ENCODE measurements at places on chromosomes 12 and 14.

GRCh38 chr12:19430988-19431387 is 8.3 kb upstream of the AEBP2 start:
- DNase-seq, result no peak

GRCh38 chr14:80390906-80391305 is 179.6 kb upstream of the DIO2 start:
- no peak for DNase-seq

- DNase-seq, result no peak
Measured at GRCh38 chr14:63245893-63246292, 41.6 kb downstream of the RHOJ start.

GRCh38 chr14:71190770-71191374 is 283.6 kb downstream of the PCNX1 start:
- no peak for DNase-seq

GRCh38 chr12:4829793-4830162 is 79.9 kb upstream of the KCNA1 start:
- no peak for DNase-seq

GRCh38 chr14:92676403-92677086 is 71.9 kb downstream of the LGMN start:
- DNase-seq, result no peak

DNA sequence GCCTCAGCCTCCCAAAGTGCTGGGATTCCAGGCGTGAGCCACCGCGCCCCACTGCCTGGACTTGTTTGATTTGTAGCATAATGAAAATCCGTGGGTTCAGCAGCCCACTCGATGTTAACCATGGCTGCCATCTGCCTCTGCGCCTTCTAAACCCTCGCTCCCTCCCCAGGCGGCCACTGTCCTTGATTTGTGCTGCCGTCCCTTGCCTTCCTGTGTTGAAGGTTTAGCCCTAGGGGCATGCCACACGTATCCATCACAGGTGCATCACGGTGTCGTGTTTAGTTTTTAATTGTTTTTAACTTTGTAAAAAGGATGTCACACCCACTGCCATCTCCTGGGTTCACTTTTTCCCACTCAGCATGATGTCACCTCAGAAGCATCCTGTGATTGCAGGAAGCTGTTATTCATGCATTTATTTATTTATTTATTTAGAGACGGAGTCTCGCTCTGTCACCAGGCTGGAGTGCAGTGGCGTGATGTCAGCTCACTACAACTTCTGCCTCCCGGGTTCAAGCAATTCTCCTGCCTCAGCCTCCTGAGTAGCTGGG is 24.5 kb upstream of the ULK1 start:
- DNase-seq, result no peak

DNA sequence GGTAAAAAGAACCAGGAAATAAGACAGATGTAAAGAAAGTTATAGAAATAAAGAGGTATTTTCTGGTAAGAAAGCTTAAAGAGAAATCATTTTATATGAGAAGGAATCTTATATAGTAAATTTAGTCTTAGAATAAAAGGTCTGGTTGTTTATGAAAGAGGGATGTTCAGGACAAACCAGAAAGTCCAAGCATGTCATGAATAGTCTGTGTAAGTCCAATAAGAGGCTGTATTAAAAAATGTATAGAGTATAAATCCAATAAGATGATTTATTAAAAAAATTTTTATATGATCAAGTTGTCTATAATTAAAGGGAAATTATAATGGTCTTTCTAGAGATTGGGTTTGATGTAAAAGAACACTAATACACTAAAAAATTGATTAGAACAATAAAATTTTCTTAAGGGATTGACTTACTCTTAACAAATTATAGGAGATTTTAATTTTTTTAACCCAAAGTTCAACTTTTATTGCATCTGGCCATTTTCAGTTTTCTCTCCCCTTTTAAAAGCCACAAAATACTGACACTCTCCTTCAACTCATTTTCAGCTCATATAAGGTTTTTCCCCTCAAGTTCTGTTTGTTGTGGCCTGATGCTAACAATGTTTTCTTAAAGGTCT is 35.1 kb downstream of the ST8SIA1 start:
- DNase-seq, result no peak

DNA sequence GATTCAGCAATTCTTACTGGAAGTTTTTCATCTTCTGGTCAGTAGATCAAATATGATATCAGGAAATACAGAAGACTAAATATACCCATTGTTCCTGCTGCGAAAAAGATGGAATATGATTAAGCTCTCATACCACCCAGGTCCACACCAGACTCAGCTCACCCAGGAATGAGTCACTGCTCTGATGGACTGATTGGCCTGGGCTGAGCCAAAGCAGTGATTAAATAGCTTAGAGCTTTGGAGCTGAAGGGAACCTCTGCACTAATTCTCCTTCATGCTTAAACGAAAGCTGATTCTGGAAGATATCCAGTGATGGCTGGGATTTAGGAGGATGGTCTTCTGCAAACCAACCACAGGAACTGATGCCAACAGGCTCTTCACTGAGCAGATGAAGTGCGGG is 62.0 kb upstream of the SYT1 start:
- no peak for DNase-seq

- DNase-seq, result no peak
Measured at GRCh38 chr12:93569656-93570551, 2.6 kb upstream of the SOCS2 start.

DNA sequence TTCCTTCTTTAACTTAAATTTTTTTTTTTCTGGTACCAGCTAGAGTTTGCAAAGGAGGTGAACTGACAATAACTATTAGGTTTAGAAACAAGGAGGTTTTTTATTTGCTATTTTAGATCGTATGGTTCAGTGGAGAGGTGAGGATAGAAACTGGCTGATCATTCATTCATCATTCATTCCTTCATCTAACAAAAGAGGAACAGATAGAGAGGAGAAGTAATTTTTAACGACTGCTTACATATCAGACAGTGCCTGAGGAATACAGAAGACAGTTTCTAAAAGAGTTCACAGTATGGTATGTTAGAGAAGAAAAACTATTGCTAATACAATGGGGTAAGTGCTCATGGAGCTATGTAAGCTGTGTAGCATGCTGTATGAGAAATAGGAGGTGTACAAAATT is 111.1 kb downstream of the ERC1 start:
- DNase-seq, result no peak

- no peak for DNase-seq
Measured at GRCh38 chr12:82537436-82537835, 149.3 kb upstream of the TMTC2 start.

DNA sequence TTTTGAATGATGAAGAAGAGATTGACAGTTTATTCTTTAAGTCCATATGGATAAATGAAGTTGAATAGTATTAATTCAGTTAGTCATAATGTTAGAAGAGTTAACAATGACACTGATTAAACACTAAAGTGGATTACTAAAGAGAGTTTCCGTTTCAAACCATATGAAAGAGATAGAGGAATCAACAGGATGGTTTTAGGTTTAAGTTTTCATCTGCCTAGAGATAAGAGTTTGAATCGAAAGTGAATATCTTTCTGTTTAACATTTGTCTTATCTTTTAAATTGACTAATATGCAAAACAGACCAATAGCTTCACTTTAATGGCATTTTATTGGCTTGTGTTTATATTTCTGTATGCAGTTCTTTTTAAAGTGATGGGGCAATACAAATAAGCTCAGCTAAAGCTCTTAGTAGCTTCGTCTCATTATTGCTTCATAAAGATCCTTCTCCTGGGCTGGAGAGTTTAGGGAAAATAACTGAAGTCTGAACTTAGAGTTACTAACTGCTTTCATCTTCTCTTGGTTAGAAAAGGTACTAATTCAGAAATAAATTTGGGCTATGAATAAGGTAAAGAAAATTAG is 66.0 kb downstream of the MIPOL1 start:
- no peak for DNase-seq

GRCh38 chr12:49187184-49187583 is 1.7 kb downstream of the TUBA1A start:
- DNase-seq, result peak; percentile 39

DNA sequence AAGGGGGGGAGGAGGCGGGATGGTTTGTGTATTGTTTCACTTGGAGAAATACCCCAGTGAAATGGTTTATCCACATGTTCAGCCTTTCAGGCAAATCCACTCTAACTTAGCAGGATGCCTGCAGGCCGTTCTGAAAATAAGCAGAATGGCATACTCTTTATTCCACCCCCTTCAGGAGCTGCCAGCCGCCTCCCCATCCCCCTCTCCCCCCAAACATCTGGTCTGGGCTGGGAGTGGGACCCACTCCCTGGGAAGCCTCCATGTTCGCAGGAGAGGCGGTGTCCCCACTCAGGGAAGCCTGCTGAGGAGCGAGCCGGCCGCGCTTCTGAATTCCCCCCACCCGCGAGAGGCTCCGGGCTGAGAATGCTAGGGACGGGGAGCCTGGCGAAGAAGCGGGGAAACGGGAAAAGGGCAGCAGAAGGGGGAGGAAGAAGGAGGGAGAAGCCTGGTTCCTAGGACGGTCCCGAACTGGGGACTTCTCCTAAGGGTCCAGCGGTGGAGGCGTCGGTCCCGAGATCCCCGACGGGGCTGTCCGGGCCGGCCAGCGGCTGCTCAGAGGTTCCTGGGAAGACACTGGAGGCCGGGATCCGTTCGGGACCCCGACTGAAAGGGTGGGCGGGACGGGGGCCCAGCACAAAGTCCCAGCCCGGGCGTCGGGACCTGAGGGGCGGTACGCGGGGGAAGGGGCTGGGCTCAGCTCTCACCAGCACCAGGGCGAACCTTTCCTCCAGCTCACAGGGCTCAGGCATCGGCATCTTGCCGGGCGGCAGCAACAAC is 666 bp downstream of the FMNL3 start:
- DNase-seq, result no peak

DNA sequence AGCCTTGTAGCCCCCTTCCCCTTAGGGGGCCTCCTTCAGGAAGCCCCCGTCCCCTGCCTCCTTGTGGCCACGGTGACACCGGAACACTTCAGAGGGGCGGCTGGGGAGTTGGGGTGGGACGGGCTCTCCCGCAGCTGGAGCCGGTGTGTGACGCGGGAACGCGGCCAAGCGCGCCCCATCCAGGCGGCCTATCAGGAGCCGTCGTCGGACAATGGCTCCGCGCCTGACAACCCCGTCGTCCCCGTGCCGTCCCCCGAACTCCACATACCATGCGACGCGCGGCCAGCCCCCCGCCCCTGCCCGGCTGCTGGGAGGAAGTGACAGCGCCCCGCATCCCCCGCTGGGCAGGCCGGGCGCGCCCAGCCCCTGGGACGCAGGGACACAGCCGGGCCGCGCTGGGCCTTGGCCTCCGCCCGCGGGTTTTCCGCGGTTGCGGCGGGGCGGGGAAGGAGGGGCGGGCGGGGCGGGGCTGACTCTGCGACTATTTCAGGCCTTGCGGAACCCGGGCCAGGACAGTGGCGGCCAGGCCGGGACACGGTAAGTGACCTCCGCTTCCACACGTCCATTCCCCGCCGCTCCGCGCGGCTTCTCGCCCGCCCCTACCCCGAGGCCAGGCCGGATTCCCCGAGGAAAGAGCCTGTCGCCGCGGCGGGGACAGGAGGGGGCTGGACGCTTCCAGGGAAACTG is at the start of gene TNFAIP2:
Gene TNFAIP2, plus strand, starts transcription at position 515 of the 687 bp plus-strand sequence. CDS start 2,997 bp downstream, outside the sequence.
- no peak for DNase-seq

GRCh38 chr14:99687284-99688209 is 3.4 kb downstream of the CYP46A1 start:
- DNase-seq, result no peak

DNA sequence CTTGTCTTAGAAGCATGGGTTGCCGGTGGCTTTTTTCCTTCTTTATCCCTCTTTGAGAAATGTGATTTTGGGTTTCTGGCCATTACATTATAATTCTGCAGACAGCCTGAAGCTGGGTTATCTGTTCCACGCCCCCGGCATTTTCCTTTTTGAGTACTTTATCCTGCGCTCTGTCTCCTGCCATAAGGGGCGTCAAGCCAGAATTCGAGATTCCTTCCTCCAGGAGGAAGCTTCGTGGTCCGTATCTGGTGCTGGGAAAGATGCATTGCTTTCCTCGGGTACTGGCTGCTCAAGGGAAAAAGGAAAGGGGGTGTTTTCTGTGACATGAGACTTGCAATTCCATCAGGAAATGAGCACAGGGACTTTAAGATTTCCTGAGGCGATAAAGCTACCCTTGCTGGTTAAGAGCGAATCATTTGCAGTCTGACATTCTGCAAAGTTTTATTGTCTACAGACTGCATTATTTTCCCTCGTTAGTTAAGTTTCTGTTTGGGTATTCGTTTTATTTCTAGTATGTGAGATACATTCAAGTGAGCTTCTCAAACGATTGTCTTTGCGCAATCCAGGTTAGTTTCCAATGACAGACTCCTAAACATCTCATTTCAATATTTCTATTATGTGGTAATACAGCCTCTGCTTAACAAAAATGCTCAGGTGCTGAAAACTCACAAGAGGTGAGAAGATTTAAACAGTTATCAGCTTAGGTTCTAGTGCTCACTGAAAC is 694 bp downstream of the AKAP5 start:
- no peak for DNase-seq

GRCh38 chr14:76194327-76194726 is 42.6 kb downstream of the GPATCH2L start:
- DNase-seq, result no peak

- no peak for DNase-seq
Measured at GRCh38 chr14:30507209-30507608, 51.7 kb upstream of the G2E3 start.

- no peak for DNase-seq
Measured at GRCh38 chr14:100158566-100159093, 815 bp downstream of the DEGS2 start.

- DNase-seq, result no peak
Measured at GRCh38 chr14:64993266-64993930, 6.7 kb downstream of the FNTB start.

DNA sequence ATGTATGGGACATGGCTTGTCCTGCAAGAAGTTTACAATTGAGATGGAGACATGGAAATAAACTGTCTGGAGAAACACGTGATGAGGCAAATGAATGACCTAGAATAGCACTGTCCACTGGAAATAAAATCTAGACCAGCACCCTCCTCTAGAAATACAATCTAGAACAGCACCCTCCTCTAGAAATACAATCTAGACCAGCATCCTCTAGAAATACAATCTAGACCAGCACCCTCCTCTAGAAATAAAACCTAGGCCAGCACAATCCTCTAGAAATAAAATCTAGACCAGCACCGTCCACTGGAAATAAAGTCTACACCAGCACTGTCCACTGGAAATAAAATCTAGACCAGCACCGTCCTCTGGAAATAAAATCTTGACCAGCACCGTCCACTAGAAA is 69.2 kb upstream of the RFLNA start:
- DNase-seq, result no peak

- DNase-seq, result no peak
Measured at GRCh38 chr12:510071-510825, 50.5 kb downstream of the B4GALNT3 start.

GRCh38 chr12:104469066-104469465 is 12.3 kb downstream of the CHST11 start:
- DNase-seq, result no peak

DNA sequence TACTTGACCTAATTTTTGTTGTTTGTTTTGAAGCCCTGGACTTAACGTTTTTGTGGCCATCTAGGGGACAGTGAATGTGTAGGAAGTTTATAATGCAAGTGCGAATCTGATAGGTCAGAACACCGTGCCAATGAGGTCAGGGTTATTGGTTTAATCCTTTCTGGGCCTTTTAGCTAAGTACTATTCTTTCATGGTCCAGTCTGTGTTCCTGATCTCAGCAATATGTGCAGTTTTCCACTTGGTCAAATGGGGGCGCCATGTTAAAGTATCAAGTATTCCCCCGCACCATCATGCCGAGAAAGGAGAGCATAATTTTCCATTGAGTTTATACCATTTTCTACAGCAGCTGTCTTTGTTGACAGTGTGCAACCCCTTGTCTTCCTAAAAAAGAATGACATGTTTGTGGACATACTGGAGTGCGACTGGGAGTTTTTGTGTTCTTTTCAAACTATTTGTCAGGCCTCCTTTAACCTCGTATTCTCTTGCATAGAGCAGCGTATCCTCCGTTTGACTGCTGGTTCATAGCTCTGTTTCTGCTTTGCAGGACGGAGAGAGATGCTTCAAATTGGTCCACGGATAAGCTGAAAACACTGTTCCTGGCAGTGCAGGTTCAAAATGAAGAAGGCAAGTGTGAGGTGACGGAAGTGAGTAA is 1.3 kb downstream of the AHSA1 start:
- peak; percentile 45 for DNase-seq
